Fibroblast of upper back skin (primary cell): ENCODE measurements at places on chromosomes 16 and 17.

DNA sequence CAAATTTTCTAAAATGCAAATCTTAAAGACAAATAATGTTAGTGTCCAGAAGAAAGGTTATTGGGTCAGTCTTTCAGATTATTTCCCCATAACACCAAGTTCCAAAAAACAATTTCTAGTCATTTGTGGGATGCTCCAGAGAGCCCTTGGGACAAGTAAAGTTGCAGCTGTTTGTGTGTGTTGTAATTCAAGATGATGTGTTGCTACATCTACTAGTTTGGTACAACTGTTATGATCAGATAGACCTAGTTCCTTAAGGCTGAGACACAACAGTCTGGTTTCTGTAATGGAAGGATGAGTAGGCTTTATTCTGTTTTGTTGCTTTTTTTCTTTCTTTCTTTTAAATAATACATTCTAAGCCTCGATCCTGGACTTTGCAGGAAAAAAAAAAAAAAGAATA, 41.9 kb downstream of the PIGL start:
- DNase-seq = no peak

DNA sequence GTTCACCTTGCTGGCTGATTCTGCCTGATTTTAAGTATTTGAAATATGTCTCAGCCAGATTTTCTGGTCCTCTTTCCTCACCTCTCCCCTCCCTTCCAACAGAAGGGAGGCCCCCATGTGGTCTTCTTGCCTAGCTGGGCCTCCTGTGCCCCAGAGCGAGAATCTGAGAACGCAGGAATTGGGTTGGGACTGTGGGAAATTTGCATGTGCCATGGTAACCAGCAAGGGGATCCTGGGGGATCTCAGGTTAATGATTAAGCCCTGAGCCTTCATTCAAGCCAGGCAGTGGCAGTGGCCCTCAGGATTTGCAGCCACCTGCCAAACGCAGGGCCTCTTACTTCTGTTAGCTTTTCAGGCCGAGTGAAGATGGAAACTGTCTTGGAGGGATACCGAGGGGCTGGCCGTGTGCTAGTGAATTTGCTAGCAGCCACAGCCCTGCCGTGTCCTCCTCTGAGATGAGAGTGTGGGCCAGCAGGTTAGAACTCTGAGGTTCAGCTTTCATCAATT, 40.2 kb downstream of the KSR1 start:
- no peak for DNase-seq

DNA sequence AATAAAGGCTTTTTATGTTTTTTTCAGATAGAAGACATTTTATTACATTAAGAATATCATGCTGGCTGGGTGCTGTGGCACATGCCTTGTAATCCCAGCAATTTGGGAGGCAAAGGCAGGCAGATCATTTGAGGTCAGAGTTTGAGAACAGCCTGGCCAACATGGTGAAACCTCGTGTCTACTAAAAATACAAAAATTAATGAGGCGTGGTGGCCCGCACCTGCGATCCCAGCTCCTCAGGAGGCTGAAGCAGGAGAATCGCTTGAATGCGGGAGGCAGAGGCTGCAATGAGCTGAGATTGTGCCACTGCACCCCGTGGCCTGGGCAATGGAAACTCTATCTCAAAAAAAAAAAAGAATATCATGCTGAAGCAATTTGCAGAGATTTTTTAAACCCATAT, 29.1 kb upstream of the HAPSTR1 start:
- DNase-seq = no peak

GRCh38 chr17:7988750-7989178, 13.7 kb upstream of the GUCY2D start:
- DNase-seq = peak; percentile 89

GRCh38 chr16:89574681-89575246, 794 bp upstream of the CPNE7 start:
- DNase-seq = peak; percentile 64

GRCh38 chr16:11101695-11102522, 154.1 kb downstream of the SOCS1 start:
- peak; percentile 26 for DNase-seq

DNA sequence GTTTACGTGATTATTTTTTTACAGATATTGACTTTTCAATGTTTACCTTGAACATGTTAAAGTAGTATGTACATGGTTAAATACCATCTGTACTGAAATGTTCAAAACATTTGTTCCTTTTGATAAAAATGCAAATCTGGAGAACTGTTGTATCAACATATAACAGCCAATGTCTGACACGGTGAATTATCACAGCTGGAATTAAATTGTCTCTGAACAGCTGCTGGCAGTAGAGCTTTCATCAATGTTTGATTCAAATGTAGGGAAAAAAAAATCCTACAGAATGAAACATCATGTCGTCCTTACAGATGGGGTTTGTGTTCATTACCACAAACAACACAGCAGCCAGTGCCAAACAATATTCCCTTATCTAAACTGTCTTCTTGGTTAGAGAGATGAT, 79.9 kb downstream of the TOX3 start:
- no peak for DNase-seq
